ENCODE measurements at places on chromosomes 12 and 14.

DNA sequence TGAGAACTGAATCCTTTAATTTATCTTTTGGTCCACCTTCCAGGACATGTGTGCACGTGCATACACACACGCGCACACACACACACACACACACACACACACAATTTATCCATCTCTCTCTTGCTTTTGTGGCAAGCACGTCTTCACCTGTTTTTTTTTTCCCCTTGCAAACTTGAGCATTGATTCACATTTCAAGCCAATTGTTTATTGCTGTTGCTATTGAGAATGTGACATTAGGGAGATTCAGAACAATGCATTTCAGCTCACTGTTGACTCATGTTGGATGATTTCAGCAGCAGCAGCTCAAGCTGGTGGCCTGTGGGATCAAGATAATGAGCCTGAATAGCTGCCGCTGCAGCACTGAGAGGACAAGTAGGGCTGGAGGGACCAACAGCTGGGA lies 128.9 kb downstream of the SNAPC1 start:
- no peak for DNase-seq

DNA sequence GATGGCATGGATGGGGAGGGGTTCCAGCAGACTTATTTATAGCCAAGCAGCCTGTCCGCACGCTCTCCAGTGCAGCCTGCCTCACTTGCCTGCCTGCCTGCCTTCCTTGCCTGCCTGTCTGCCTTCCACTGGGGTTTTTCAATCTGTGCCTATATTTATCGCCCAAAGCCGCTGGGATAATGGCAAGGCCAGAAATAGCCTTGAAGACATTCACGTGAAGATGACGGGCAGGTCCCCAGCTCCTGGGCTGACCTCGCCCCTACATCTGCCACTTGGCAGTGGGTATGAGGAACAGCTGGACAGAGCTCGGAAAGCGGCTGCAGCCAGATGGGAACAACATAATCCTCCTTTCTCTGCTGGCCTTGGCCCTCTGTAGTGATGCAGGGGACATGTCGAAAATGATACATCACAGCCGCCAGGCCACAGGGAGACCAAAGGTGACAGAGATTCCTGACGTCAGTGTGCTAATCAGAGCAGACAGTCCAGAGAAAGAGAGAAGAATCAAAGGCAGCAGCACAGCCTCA lies 53.3 kb downstream of the PITPNM2 start:
- DNase-seq: no peak

DNA sequence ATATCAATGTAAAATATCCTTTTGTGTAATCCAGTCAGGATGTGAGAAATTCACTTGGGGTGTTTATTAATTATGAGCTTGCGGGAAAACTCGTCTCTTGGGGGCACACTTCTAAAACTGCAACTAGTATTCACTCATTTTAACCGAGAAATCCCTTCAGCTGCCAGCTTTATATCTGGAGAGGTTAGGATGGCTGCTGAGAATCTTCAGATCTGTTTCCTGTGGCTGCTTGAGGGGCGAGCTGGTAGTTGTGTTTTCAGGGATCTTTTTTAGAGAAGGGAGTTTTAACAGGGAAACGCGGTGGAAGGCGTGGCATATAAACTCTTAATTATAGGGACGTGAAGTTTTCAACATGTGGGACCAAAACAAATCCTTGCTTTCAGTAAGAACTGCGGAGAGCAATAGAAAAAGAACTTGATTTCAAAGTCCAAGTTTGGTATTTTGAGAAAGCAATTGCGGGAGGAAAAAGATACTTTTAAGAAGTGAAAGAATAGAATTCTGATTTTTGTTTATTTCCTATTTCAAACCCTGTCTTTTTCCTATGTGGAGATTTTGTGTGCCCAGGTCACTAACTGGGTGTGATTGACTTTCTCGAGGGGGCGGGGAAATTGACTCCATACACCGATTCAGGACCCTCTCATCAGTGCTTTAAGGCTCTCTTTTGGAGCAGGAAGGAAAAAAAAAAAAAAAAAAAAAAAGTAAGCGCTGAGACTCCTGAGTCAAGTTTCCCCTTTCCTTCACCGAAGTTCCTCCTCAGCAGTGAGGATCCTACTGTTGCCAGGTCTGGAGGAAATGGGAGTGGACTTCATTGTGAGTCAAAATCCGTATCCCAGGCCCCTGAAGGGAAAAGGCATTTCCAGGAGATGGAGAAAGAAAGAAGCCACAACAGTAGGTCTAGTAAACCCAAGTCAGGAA lies 1.1 kb downstream of the PPFIBP1 start:
- no peak for DNase-seq

DNA sequence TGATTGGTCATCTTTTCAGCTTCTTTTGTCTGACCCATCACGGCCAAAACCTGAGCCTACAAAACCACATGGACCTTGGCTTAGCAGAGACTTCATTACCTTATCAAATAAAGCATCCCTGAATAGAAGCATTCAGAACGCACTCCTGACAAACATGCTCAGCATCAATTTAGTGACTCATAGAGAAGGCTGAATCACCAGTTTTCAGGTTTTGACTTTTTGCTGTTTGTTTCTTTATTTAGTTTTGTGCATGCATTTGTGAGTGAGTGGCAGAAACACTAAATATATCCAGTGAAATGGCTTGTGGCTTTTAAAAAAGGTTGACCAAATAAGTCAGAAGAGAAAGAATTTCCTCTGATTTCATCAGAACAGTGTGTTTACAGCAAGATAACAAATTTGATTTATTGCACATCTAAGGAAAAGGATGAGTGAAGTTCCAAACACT lies 19.0 kb upstream of the OVCH1 start:
- DNase-seq: no peak

Data from stimulated activated CD4-positive, alpha-beta T cell treated with anti-CD3 and anti-CD28 coated beads, Interleukin-1b, Interleukin-23, amount 100 ng/mL, for 48 hours (primary cell).